ENCODE measurements at places on chromosomes 12 and 14.
A peak's percentile ranks its signal among the peaks of the same experiment; 100 is the strongest.

- DNase-seq: no peak
Observed at GRCh38 chr12:611721-612120, 51.5 kb downstream of the NINJ2 start.

- DNase-seq: peak; percentile 52
Observed at GRCh38 chr12:4356041-4356327, 23.5 kb downstream of the FGF23 start.

DNA sequence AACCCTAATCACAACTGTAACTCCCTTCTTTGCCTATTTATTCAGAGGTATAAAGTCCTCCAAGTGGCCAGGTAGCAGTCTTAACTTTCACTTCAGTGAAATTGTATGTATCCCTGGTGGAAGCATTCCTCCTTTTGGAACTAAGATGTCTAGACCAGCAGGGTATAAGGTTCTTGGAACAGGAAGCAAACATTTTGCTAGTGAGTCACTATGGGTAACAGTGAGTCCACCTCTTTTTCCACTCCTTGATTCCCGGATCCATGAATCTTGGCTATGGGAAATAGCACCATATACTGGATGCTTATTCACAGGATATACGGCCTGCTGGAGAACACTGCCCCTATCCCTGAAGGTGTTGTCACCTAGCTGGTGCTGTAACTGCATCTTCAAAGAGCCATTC, 80.2 kb downstream of the KCNA5 start:
- DNase-seq: no peak

GRCh38 chr12:98456576-98457573, 58.5 kb upstream of the TMPO start:
- no peak for DNase-seq

GRCh38 chr12:67338426-67338825, 69.3 kb downstream of the CAND1 start:
- DNase-seq: no peak

DNA sequence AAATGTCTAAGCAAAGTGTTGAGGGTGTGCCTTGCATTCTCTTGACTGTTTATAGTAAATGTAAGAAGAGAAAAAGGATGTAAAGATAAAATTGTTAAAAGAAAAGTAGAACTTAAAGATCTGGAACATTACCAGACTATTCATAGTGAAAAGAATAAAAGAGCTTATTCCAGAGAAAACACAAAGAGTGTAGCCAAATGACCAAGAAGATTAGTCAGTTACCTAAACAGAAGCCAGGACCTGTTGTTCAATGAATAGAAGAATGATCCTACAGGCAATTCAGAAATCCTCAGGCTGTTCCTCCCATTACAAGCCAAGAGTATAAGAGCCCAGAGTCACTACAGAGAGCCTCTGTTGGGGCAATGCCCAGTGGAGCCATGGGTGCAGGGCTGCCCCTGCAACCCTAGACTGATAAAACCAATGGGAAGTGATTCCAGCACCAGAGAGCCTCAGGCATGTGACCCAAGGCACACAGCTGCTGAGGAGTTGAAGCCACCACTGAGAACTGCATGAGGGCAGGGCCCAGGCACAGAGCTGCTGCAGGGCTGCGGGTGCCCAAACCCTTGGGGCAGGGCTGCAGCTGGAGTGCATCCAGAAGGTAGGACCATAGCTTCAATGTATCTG, 91.1 kb upstream of the SLC38A4 start:
- no peak for DNase-seq

DNA sequence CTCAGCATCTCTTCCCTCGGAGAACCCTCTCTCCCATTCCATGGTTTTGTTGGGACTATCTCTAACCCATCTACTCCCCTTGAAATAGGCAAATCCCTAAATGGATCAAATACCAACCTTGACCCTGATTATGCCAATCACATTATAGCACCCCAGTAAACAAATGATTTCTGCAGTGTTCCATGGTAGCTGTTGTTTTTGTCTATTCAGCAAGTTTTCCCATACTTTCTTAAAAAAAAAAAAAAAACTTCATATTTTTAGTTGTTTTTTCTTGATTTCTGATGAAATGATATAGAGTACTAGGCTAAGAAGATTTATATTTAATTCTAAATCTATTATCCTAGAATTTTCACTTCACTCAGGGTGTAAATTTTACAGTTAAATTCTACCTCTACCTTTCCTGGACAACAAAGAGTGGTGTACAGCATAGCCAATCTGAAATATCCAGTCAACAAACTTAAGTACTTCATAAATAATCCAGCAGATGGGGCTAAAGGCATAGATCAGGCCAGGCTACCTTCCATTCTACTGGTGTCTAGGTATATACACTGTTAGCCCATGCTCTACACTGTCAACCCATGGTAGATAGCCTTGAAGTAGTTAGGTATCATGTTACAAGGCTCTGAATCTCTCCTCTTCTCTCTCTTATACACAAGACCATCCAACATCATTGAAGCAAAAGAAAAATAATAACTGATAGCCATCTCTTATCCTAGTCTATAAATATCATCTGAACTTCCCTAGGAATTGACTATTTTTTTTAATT, 82.2 kb downstream of the PLEKHG7 start:
- no peak for DNase-seq

- DNase-seq: no peak
Observed at GRCh38 chr14:36556811-36557433, 25.5 kb downstream of the NKX2-8 start.

- DNase-seq: no peak
Observed at GRCh38 chr12:129729170-129729569, 174.7 kb downstream of the TMEM132D start.

DNA sequence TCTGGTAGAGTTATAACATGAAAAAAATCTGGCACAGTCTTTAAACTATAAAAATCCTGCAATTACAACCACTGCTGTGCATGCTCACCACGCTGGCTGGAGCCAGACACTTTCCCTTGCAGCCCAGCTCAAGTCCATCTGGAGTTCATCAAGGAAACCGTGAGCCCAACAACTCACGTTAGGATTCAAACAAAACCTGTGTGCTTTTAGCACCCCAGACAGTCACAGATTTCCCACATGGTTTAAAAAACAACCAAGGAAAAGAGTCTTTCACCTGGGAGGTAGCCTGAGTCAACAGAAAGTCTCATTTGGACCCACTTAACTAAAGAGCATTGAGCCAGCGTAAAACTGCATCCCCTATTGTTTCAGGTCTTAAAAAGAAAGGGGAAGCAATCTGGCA, 4.7 kb downstream of the LRIG3 start:
- DNase-seq: no peak

DNA sequence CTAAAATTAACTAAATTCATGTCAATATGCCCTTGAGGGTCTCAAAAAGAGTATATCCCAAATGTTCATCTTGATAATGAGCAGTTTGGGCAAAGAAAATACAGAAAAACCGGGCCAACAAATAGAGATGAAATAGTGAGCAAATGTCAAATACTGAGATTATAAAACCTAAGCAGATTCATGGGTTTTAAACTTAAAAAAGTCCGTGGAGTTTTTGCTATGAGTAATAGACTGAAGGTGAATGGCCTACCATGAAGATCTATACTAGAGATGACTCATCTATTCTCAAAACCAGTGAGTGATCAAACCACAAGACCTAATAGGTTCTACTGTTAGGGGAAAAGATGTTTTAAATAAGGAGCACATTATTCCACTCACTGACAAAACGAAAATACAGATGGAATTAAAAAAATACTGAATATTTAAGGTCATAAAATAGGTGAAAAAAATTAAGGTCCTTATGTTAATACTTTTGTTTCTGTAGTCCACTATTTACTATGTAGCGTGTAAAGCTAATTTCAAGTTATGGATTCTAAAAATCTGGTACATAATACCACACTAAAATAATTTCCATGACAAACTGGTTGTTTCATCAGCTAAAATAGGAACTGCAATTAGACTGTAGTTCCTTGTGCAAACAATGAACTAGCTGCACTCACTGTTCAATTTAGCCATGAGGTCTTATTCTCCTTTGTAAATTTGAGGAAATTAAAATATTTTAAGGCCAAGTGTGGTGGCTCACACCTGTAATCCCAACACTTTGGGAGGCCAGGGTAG, 5.0 kb downstream of the HNRNPC start:
- DNase-seq: no peak

DNA sequence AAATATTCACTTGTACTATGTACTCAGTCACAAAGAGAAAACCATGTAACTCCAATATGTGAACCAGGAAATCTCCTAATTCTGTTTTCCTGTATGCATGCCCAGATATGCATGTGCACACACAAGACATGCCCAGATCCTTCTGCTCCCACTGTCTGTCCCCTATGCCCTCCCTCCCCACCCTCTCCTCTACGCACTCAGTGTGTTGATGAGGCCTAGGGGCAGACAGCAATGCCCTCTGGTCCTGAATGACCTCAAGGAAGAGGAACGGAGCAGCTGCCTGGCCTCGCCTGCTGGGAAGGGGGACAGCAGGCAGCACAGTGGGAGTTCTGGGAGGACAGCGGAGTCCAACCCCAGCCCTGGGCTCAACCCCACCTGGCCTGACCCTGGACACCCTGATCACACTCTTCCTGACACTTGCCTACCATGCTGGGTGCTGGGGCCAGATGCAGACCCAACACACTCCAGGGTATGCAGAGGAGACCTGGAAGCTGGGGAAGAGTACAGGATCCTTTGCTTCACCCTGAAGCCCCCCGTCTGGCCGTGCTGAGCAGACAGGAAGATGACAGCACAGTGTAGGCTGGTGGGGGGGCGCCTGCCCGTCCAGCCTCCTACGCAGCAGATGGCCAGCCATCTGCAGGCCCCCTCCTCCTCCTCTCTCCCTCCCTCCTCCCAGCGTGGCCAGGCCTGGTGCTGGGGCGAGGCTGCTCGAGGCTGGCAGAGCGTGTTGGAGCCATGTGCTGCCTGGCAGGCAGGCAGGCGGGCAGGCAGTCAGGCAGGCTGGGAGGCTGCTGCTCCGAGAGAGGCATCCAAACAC, 106.6 kb upstream of the NCOR2 start:
- DNase-seq: no peak

DNA sequence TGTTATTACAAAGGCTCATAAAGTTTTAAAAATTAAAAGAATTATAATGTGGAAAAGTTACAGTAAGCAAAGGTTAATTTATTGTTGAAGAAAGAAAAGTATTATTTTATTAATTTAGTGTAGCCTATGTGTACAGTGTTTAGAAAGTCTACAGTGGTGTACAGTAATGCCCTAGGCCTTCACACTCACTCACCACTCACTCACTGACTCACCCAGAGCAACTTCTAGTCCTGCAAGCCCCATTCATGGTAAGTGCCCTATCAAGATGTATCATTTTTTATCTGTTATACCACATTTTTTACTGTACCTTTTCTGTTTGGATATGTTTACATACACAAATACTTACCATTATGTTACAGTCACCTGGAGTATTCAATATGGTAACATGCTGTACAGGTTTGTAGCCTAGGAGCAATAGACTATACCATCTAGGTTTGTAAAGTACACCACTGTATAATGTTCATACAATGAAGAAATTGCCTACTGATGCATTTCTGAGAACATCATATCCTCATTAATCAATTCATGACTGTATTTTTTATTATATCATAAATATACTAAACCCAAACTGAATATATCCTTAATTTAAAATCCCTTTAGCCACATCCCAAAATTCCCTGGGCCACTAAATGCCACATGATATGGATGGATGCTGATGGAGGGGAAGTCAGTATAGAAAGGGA, 43.6 kb upstream of the NID2 start:
- DNase-seq: no peak

DNA sequence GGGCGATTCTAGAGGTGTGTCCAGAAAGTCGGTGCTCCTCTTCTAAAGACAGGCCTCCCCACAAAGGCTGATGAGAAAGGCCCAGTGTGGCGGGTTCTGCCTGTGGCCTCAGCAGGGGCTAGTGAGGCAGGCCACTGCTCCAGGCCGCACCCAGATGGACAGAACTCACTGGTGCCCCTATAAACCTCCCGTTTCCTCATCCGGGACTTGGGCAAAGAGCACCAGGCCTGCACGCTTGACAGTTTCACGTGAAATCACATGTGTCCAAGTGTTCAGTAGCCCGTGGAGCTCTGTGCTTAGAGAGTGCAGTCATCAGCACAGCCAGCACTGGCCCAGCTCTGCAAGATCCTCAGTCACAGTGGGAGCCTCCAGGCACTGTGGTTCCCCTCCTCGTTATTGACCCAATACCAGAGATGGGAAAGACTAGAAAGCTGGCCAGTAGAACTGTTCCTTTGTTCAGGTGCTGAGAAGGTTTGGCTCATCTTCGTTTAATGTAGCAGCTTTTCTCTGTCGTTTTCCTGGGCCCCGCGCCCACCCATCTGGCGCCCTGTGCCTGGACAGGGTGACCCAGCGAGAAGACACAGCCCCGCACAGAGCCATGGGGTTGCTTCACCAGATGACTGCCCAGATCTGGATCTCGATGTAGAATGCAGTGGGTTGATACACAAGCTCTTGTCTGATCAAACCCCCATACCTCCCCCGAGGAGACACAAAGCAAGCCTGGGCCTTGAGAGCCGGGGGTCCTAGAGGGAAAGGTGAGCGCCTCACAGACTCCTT, 26.3 kb downstream of the IL31 start:
- no peak for DNase-seq

DNA sequence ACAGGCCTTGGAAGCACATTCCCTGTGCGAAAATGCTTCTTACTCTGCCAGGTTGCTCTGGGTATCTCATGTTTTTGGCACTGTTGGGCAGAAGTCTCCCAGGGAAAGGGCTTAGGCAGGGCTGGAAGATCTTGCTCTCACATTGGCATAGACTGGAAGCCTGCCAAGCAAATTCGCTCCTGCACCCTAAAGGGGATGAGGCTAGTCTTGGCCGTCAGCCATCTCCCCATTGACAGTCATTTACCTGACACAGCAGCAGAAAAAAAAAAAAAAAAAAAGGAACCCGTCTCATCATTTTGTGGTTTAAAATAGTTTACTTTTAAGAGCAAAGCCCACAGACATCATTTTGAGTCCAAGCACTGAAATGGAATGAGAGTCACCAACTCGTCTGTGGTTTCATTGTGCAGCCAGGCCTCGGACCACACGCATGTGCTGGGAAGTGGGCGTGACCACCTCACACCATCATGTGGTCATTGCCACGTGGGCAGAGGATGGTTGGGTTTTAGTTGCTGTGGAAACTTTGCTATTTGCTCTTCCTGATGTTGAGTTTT, 84.8 kb downstream of the NRXN3 start:
- DNase-seq: peak; percentile 4

GRCh38 chr12:65597527-65597926, 226.8 kb upstream of the HMGA2 start:
- DNase-seq: no peak

- DNase-seq: no peak
Observed at GRCh38 chr14:56324856-56325699, 206.9 kb downstream of the PELI2 start.

- DNase-seq: no peak
Observed at GRCh38 chr14:93683226-93683625, 105.1 kb downstream of the PRIMA1 start.

- DNase-seq: no peak
Observed at GRCh38 chr14:40757376-40757950, 849.2 kb upstream of the LRFN5 start.

- DNase-seq: no peak
Observed at GRCh38 chr12:66952668-66953067, 273.8 kb upstream of the GRIP1 start.

DNA sequence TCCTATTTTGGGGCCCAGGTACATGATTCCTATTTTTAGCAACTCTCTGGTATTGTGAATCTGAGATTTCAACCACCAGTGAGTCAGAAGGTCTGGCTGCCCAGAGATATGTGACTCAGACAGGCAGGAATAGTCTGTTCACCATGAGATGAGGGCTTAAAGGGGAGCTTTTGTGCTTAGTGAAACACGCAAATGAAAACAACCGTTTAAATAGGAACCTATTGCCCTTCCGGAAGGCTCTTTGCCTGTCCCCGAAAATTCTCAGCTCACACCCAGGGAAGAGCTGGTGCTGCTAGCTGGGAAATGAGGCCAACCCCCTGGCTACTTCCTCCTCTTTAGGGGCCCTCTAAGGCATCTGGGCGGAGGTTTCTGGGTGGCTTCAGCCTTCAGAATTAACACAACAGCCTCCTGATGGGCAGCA, 283.6 kb downstream of the CACNA1C start:
- DNase-seq: no peak

Measured in stimulated activated CD4-positive, alpha-beta T cell treated with anti-CD3 and anti-CD28 coated beads, Interleukin-12 subunit alpha, Interleukin-12 subunit beta, amount 100 ng/mL, for 48 hours (primary cell).